NCI-H187 (cell line): ENCODE measurements at places on chromosomes 1 and 21.

DNA sequence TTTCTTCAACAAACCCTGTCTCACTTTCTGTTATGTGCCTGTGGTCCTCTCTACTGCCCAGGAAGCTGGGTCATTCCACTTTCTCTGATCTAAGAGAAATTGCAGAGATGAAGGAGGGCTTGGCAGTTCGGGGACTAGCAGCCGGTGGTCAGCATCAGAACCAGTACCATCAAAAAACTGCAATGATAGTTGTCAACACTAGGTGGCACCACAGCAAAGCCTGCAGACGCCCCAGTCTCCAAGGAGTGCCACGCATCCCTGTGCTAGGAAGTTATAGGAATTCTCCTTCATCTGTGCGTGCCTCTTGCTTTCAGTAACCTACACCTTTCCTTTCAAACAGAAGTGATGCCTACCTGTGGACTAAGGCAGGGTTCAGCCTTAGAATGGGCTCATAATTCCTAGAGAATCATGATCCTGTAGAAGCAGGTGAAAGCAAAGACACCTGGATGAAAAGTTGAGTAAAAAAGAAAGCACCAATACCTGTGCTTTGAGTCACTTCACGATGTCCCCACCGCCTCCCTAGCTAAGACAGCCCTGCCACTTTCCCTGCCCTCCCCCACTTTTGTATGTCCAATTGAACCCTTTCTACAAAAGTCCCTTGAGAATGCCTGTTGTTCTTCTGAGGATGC is 129.2 kb downstream of the ADAMTS1 start:
- no peak for DNase-seq

GRCh38 chr1:192939440-192939839 is 119.7 kb downstream of the UCHL5 start:
- no peak for DNase-seq

DNA sequence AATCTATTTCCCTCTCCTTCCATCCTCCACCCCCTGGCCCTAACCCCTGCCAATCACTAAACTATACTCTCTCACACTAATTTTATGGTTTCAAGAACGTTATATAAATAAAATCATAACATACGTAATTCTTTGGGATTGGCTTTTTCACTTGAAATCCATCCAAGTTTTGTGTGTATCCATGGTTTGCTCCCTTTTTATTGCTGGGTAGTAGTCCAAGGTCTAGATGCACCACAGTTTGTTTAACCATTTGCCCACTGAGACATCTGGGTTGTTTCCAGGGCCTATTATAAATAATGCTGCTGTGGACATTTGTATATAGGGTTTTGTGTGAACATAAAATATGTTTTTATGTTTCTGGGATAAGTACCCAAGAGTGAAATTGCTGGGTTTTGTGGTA is 61.4 kb downstream of the TEX35 start:
- no peak for DNase-seq

- DNase-seq: no peak
Observed at GRCh38 chr1:8402109-8402710, 84.3 kb downstream of the SLC45A1 start.

DNA sequence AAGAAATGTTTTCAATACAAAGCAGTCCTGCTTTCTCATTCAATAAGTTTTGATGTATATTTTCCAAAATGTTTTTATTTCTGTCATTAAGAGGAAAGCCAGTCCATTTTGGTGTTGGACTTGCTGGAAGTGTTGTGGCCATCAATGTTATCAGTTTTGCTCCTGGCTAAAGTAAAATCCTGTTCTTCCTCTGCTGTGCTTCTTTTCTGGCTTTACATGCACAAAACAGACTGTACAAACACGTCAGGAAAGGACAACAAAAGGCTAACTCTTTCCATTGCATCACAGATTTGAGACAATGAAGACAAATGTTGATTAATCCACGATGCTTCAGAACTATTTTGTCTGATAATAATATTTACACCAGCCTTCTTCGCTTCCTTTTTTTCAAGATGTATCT is 735.4 kb downstream of the LTN1 start:
- no peak for DNase-seq

DNA sequence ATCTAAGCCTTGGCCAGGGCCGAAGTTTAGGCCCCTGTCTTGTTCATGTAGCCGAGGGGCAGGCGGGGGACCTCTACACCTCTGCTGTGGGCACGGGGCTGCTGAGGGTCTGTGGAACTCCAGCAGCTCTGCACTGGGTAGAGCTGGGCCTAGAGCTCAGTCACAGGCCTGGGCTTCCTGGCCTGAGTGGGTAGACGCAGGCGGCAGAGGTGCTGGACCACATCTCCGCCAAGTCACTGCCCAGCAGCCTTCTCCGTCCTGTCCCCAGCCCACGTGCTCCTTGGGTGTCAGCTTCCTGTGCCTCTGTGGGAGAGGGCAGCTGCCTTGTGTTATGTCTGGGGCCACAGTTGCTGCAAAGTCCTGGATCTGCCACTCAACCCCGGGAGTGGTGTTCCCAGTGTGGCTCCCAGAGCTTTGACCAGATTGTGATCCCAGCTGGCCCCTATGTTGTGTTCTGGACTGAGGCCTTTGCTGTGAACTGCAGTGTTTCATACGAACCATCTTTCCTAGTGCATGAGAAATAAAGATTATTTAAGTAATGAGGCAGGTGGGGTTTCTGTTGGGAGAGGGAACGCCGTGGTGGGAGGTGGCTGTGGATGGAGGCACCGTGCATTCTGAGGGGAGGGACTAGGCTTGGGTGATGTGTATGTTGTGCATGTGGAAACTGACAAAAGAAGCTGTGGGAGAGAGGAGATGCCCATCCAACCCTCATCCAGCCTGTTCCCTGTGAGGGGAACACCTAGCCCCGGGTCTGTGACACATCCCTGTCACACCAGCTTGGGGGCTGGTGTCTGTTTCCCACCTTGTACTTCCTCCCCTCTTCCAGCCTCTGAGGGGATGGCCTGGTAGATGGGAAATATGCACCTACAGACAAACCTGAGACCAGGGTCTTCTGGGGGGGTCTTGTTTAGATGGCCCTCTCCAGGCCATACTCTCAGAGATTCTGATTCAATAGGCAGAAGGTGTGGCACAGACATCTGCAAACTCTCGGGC is 12.2 kb downstream of the AMPD2 start:
- DNase-seq: no peak

DNA sequence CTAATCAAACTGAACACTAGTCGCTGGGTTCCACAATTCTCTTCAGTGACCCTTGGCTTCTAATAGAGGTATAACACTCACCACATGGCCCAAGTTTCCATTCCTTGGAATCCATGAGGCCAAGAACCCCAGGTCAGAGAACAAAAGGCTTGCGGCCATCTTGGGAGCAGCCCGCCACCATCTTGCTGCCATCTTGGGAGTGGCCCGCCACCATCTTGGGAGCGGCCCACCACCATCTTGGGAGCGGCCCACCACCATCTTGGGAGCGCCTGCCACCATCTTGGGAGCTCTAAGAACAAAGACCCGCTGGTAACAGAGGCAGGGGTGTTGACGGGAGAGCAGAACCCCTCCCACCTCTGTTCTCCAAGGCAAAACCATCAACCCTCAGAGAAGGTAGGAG is 493.4 kb downstream of the MATN1 start:
- DNase-seq: no peak

DNA sequence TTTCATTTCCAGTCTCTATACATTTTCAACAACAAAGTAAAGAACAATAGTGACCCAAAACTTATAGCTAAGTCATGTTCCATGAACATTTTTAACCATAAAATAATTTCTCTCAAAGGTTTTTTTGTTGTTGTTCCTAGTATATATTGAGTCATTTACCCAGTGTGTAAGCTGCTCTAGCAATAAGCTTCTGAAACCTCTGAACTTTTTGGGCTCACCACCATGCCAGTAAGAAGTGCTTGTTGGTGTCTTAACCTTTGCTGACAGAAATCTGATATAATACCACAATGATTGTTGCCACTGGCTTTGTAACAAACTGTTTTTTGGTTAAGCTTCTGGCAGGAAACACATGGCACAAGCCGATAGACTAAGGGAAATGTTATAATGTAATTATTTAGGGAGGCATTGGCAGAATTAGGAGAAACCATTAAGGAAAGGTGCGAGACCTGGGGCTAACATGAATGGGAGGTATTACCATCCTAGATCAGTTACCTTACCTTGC is 52.6 kb upstream of the UBE2U start:
- DNase-seq: no peak

GRCh38 chr1:61124078-61124477 is 41.7 kb downstream of the NFIA start:
- DNase-seq: no peak

DNA sequence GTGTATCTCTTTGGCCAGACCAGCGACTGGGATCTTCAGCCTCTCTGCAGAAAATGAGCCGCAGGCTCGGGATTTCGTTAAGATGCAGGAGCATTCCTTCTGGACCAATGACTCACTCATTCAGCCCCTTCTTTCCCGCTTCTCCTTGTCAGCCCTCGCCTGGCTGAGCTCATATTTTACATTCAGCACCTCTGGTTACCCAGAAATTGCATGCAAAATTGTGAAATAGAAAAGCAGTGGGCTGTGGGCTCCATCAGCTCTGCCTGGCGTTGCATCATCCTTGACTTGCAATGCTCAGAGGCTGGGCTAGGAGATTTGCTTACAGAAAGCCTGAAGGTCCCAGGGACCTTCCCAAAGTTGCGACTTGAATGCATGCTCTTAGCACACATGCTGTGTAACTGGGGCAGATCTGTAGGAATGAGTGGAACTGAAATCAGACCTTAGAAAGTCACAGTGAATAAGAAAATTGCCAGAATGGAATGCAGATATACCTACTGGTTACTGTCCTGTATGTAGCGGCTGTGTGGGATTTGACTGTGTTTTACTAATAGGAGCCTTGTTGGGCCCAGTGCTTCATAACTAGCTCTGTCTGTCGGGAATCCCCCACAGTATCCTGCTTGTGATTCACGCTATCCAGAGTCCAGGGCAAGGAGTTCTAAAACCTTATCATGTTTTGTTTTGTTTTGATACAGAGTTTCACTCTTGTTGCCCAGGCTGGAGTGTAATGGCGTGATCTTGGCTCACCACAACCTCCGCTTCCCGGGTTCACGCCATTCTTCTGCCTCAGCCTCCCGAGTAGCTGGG is 444.8 kb downstream of the KIF26B start:
- no peak for DNase-seq

GRCh38 chr1:163361123-163361934 is 39.6 kb downstream of the NUF2 start:
- peak; percentile 38 for DNase-seq

- DNase-seq: no peak
Observed at GRCh38 chr1:218412171-218412570, 67.0 kb downstream of the TGFB2 start.

DNA sequence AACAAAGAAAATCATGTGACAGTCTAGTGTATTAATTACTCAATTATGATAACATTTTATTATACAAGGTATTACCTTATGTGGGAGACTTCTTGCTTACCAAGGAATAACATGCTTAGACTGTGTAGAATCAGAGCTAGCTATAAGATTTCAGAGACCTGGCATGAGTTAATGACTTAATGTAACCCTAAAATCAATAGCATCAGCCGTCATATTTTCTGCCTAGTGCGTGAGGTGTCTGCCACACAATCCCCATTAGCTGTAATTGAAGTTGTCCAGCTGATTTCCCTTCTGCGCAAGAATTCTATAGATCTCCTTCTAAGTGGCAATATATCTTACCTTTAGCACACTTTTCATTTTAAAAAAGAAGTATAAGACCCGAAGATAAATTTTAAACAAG is 28.8 kb downstream of the CHODL start:
- DNase-seq: no peak

GRCh38 chr1:48061162-48062136 is 64.3 kb upstream of the TRABD2B start:
- DNase-seq: peak; percentile 38

GRCh38 chr1:230713915-230714764 is at the start of gene AGT:
TSS of gene AGT (minus strand) at chr1:230714122. CDS start at chr1:230710823, 3,299 bp downstream.
- DNase-seq: no peak

DNA sequence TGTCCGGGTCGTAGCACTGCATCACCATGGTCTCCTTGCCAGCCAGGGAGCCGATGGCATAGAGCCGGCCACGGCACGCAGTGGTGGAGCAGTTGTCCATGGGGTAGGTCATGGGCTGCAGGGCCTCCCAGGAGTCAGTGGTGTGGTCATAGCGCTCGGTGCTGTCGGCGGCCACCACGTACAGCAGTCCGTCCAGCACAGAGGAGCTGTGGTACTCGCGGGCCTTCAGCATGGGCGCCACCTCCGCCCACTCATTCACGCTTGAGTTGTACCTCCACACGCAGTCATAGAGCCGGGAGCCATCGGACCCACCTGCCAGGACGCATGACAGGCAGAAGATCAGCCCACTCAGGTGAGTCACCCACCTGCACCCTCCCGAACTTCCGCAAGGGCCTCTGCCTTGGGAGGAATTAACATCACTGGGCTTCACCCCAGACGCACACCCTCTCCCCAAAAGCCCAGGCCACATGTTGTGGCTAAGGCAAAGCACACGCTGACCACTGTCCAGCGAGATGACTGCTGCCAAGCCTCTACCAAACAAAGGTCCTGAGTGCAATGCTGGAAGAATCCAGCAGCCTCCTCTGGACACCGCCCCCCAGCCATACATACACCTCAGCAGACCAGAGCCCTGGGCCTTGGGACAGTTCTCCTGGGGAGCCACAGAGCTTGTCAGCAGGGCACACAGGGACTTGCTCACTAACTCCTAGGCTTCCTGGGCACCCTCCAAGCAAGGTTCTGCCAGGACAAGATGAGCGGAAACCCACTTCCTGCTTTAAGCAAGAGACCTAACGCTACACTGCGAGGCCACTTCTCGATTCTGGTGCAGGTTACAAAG is 3.3 kb downstream of the KLHL21 start:
- no peak for DNase-seq
